Activated T-cell treated with anti-CD3 and anti-CD28 coated beads for 4 hours (primary cell): ENCODE measurements at places on chromosomes 5 and 9.

GRCh38 chr9:8780386-8780785, 980.8 kb upstream of the DMAC1 start:
- DNase-seq = no peak

DNA sequence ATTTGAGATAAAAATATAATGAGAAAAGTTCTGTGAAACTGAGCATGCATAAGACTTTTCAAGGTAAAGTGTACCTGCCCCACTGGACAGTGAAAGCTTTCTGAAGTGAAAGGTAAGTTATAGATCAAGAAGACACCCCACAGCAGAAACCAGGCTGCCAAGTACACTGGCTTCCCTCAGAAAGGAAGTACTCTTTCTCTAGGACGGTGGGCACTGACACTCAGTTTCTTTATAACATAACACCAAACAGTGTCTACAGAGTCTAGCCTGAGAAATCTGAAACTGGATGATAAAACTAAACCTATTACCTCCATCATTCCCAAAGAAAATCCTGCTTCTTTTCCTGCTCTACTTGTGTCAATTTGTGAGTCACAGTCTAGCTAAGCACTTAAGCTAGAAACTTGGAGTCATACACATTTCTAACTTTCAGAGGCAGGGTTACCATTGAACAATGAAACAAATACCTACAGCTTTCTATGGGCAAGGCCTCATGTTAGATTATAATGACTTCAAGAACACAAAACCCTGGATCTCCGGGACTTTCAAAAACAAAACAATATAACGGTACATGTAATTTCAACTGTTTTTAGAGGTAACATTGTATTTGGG, 136.7 kb downstream of the CPLANE1 start:
- DNase-seq = no peak

DNA sequence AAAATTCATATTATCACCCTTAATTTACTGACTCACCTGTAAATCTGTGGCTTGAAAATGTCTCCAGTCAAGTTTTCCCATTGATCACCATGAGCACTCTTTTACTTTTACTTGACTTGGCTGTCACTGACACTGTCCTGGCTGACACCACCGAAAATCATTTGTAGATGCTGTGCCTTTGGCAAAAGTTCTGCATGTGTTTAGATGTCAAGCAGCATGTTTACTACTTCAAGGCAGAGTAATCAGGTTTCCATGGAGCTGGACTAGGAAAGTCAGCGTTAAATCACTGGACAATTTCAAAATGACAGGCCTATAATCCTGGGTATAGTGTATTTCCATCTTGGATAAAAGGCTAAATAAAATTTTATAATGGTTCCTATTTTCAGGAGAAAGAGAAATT, 1530.6 kb upstream of the CDH6 start:
- DNase-seq = no peak

GRCh38 chr5:14501353-14502293, 80.0 kb upstream of the OTULINL start:
- no peak for DNase-seq

GRCh38 chr9:117414906-117415331, at the start of gene ASTN2:
Gene ASTN2, minus strand, starts transcription at chr9:117415057. Its CDS starts 119 bp downstream, at chr9:117414938.
- no peak for DNase-seq

- no peak for DNase-seq
Measured at GRCh38 chr5:24773261-24773660, 128.5 kb upstream of the CDH10 start.

- no peak for DNase-seq
Measured at GRCh38 chr5:116273448-116274242, 188.8 kb downstream of the COMMD10 start.

GRCh38 chr9:7067169-7067568, 309.4 kb downstream of the KDM4C start:
- no peak for DNase-seq

DNA sequence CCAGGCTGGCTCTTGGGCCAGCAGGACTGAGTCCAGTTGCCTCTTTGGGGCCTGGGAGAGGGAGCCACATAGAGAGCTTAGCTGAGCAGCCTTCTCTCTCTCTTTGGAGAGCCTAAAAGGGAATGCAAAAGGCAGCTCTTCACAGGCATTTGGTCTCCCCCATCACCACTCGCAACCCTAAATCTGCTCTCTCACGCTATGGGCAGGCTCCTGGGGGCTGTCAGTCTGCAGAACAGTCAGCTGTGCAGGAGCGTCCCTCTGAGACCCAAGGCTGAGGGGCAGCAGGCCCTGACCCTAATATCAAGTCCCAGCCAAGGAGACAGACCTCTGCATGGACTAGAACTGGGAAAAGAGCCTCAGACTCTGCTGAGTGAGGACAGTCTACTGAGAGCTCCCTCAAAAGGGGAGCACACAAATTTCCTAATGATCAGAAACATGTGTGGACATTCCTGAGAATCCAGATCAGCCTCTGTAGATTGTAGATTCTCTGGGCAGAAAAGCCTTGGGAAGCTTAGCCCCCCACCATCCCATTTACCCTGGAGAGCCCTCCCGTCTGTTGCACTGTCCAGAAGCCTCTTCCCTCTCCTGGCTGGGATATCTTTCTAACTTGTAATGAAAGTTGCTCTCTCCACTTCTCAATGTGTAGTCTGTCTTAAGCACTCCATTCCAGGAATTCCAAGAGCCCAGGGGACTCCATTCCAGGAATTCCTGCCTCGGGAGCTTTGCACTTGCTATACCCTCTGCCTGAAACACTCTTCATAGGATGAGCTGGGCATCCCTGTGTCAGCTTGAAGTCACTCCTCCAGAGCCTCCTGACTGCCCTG, 79.4 kb downstream of the FAM114A2 start:
- no peak for DNase-seq

DNA sequence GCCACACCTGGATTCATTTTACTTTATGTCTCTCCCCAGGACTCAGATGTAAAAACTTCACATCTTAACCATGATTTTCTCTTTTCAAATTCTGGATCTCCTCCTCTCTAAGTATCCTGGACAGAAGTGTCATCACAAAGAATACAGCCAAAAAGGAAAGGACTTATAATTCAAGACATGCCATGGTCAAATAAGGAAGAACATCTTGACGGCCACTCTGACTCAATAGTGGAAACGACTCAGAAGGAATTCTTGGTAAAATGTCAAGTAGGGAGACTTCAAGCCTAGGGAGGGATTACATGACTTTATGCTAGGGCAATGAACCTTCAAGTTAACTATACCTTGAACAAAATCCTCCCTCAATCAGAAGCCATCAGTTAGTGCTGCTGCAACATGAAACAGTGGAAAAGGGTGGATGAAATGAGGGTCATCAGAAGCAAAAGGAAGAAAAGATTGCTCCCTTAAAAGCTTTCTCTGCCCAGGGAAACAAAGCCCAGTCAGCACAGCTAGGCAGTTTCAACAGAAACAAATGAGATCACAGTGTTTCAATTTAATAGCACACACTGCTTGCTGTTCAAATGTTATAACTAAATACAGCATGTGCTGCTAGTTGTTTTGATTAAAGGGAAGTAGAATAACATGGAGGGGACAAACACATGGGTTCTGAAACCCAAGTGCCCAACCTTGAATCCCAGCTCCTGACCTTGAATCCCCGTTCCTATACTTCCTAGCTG, 101.4 kb downstream of the LPAR1 start:
- DNase-seq = no peak

DNA sequence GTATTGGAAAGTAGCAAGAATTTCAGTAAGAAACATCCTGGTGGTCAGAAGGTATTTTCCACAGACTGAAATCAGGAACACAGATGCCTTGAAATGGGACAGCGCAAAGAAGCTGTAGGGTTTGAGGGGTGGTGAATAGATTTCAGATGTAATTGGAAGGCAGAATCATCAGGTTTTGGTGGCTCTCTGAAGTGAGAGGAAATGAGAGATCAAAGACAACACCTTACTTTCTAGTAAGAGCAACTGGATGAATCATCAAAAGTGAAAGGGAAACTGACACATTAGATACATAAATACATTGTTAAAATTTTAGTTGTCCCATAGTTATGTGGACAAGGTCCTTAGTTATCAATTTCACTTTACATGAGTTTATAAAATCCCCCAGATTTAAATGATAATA, 188.2 kb upstream of the SLC27A6 start:
- no peak for DNase-seq

GRCh38 chr9:120412425-120412951, 167.5 kb downstream of the CDK5RAP2 start:
- DNase-seq = no peak

- no peak for DNase-seq
Measured at GRCh38 chr5:78589923-78590322, 58.6 kb downstream of the LHFPL2 start.

DNA sequence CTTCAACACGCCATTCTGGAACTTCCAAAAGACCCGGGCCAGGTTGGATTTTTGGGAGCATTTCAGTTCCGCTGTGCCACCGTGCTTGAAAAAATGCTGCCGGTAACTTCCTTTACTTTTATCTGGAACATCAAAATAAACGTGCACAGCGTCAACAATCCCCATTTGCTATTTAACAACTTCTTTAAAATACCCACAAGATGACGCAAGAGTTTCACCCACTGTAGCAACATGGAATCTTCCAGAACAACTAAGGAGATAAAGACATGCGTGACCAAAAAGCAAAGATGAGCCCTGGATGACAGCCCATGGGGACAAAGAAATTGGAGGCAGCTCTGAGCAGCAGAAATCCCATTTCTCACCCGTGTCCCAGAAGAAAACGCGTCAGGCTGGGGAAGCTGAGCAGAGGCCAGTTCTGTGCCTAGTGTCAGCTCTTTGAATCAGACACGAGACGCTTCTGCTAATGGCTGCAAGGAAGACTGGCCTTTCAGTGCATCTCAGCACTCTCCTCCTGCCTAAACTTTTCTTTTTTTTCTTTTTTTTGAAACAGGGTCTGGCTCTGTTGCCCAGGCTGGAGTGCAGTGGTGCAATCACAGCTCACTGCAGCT, 61.3 kb downstream of the SECISBP2 start:
- no peak for DNase-seq

GRCh38 chr9:102975251-102975650, 19.9 kb upstream of the CYLC2 start:
- DNase-seq = no peak

- no peak for DNase-seq
Measured at GRCh38 chr9:128077847-128078503, 9.9 kb downstream of the SLC25A25 start.

GRCh38 chr9:126661122-126661520, 47.4 kb downstream of the LMX1B start:
- DNase-seq = no peak

DNA sequence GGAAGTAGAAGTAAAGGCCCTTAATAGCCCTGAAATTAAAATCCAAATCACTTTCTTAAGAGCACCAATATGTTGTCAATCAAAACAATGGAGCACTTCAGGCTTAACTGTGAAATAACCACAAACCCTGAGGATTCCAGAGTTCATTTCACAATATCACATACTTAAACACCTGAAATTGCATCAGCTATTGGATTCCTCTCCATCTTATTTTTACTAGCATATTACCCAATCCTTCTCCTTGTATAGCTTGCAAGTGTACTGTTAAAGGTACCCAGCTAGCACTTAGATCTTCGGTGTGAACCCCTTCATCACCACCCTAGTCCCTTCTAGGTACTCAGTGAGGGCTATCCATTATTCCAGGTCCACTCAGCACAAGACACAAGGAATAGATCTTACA, 287.3 kb downstream of the EFNA5 start:
- DNase-seq = no peak

DNA sequence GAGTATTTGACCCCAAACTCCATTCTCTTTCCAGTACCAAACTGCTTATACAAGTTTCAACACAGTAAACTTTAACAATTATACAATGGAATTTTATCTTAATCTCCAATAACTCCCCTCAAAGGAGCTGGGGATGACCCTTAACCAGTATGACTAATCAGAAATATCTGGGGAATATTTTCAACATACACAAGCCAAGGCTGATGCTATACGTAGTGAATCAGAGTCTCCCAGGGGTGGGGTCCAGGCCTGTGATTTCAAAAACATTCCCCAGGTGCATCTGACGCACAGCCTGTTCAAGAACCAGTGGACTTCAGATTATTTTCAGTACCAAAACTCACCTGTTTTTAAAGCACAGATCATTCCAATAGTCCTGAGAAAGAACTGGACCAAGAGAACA, 11.8 kb upstream of the SEMA5A start:
- DNase-seq = no peak

DNA sequence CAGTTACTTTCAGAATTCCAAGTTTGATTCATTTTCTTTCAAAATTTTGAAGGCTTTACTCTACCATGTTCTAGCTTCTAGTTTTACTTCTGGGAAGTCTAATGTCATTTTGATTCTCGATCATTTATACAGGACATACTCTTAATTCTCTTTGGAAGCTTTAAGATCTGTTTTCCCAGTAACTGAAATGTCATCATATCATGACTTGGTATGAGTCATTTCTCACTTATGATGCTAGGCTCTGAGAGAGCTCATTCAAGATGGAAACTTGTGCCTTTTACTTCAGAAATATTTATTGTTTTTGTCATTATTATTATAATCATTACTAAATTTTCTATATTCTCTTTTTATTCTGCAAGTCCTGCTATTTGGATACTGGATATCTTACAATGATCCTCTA, 222.3 kb downstream of the PARP8 start:
- DNase-seq = no peak

DNA sequence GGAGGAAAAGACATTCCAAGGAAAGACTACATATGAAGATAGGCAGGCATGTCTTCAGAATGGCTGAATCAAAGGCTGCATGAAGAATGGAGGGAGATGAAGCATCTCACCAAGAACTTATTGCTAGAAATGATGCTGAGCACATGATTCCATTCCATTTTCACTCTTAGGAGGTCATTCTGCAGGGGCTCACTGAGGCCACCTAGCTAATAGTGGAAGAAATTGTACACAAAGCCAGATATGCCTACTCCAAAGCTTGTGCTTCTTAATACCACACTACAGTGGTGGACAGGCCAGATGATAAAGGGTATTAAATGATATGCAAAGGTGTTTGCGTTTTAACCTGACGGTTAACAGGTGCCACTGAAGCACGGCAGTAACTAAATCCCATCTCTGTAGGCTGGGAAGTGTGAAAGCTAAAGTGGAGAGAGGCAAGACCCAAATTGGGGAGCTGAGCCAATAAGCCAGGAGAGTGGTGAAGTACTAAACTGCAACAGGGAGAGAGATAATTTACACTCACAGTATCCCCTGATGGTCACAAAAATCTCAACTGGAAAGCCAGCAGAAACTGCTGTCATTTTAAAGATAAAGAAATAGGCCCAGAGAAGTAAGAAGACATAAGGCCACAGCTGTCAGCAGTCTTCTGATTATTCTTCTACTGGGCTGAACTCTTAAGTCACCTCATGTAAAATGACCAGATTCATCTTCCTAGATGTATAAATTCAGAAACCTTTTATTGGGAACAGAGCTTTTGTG, 14.6 kb downstream of the NDUFA8 start:
- no peak for DNase-seq

DNA sequence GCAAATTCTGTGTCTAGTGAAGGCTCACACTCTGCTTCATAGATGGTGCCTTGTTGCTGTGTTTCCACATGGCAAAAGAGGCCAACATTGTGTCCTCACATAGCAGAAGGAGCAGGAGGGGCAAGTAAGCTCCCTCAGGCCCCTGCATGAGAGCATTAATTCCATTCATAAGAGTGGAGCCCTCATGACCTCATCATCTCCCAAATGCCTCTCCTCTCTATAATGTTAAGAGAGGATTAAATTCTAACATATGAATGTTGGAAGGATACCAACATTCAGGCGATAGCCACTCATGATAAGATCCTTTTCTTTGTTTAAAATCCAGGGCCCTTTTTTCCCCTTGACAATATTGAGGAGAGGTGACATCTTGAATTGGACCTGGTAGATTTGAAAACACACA, 35.2 kb upstream of the PAM start:
- DNase-seq = no peak
